Activated CD4-positive, alpha-beta memory T cell treated with anti-CD3 and anti-CD28 coated beads, Interleukin-2, amount 10 ng/mL, durations not matched to agents 7 days and 5 days (primary cell): ENCODE measurements at places on chromosomes 7 and 10. TPM values are rescaled to one million over a fixed set of nuclear protein-coding genes. Genes with fewer than 3 reads are reported as not detected.

- no peak for DNase-seq
Measured at GRCh38 chr10:86159797-86160196, 206.8 kb downstream of the GRID1 start.

DNA sequence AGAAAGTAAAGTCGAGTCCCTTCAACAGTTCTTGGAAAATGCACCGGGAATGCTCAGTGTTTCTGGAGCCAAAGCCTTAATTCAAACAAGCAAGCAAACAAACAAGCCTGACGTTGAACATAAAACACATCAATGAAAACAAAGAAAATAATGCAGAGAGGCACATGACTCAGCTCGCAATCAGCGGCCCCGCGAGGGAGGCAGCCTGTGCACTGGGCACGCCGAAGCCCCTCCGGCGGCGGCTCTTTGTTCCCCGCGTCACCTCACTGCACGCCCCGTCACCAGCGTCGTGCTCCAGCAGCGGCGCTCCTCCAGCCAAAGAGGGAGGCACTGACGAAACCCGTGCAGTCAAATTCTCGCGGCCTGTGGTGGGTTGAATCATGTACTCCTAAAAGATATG is 151.5 kb downstream of the DNAJB6 start:
- peak; percentile 13 for DNase-seq

The POLL gene
- 31.9 TPM for total RNA-seq

GRCh38 chr7:50463035-50463434 is 12.9 kb upstream of the FIGNL1 start:
- DNase-seq: no peak

DNA sequence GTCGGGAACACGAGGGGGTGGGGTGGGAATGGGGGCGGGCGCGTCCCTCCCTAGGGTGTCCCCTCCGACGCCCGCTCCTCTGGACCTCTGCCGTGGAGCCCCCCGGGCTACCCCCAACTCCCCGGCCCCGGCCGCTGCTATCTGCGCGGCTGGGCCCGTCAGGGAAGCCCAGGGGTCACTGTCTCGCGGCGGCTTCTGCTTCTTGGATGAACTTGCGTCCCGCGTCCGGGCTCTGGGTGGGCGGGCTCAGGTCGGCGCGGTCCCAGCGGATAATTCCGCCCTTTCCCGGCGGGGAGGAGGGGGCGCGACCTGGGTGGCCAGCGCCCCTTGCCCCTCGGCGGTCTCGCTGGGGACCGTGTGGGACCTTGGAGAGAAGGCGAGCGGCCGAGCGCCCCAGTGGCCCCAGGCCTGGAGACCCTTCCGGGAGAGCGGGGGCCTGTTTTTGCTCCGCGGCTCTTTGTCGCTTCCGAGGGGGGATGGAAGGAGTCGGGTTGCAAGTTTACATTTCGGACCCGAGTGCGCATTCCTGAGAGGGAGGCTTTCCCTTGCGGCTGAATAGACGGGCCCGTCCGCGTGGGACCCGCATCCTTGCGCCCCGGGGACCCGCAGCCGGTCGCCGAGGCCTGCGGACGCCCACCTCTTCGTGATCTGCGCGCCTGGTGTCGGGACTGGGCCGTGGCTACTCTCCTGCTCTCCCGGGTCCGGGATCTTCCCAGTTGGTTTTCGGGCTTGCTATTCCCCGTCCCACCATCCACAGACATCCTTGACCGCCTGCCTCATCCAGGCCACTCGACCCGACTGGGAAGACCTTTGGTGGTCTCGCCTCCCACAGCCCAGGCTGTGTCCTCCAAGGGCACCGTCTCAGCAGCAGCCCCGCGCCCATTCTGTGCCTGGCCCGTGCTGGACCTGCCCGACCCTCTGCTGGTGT is 812 bp downstream of the DOCK1 start:
- no peak for DNase-seq

The GDF2 gene
- not detected for total RNA-seq

The PTPRZ1 gene
- not detected for total RNA-seq

GRCh38 chr7:94237417-94237816 is 157.3 kb upstream of the COL1A2 start:
- DNase-seq: no peak
